ENCODE measurements at places on chromosomes 3 and 15.

DNA sequence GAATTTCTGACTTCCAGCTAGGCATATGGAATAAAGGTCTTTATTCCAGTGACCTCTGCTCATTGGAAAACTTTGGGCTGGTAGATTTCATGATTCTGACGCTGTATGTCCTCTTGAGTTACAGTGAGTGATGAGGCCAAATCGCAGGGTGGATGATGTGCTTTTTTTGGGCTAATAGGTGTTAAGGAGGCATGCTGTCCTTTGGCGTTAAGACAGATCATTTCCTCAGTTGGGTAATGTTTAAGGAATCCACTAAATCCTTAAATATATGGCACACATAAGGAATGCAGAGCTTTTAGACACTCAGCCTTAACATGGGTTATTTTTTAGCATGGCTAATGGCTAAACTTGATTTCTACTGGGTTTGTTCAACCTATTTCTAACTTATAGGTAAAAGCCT lies 87.9 kb downstream of the LPP start:
- peaks cover 23% of the 10 kb centered on the region for H3K4me1 ChIP-seq
- DNase-seq = no peak
- no peak overlapping the region for H3K4me3 ChIP-seq
- H3K27ac ChIP-seq = peak overlapping the region; percentile 69
- H3K36me3 ChIP-seq = no peaks in the 10 kb centered on the region
- no peaks in the 10 kb centered on the region for H3K27me3 ChIP-seq

DNA sequence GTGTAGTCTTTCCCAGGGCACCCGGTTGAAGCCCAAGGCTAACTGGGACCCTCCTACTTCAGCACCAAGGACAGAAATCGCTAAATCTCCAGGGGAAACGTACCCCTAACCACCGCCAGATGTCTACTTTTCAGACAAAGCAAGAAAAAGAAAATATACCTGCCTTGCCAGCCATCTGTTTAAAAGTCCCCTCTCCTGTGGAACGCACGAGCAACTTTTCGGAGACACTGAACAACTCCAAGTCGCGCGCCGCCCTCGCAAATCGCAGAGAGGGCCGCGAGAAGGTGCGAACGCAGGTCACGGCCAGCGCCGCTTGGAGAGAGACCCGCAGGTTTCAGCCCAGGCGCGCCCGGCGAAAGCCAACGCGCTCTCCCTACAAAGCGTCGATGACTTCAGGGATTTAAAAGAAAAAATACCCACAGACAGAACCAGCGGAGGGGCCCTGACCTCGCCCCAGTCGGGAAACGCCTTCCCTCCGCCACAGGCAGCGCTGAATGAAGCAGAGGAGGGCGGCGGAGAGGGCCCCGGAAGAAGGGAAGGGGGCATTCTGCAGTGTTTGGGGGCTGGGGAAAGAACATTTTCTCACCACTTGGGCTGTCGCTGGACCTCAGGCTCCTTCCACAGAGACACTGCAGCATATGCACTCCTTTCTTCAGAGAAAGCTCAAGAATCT lies 213.1 kb downstream of the FGF12 start:
- no peak for DNase-seq
- peaks cover 5% of the 10 kb centered on the region for H3K4me1 ChIP-seq
- H3K27me3 ChIP-seq = peaks cover 39% of the 10 kb centered on the region
- H3K27ac ChIP-seq = no peak overlapping the region
- no peak overlapping the region for H3K4me3 ChIP-seq

GRCh38 chr3:123159926-123160635 lies 41.7 kb upstream of the SEC22A start:
- H3K4me3 ChIP-seq = no peak overlapping the region
- H3K36me3 ChIP-seq = no peaks in the 10 kb centered on the region
- H3K27me3 ChIP-seq = no peaks in the 10 kb centered on the region
- no peak overlapping the region for H3K27ac ChIP-seq

DNA sequence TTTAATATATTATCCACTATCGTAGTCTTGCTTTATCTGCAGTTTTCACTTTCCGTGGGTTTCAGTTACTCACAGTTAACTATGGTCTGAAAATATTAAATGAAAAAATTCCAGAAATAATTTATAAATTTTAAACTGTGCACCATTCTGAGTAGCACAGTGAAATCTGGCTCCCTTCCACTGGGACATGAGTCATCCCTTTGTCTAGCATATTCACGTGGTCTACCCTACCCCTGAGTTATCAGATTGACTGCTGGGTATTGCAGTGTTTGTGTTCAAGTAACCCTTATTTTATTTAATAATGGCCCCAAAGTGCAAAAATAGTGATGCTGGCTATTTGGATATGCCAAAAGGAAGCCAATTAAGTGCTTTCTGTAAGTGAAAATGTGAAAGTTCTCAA lies 539.5 kb upstream of the AGTR1 start:
- no peak overlapping the region for H3K4me3 ChIP-seq
- H3K27me3 ChIP-seq = no peaks in the 10 kb centered on the region
- no peak overlapping the region for H3K27ac ChIP-seq

DNA sequence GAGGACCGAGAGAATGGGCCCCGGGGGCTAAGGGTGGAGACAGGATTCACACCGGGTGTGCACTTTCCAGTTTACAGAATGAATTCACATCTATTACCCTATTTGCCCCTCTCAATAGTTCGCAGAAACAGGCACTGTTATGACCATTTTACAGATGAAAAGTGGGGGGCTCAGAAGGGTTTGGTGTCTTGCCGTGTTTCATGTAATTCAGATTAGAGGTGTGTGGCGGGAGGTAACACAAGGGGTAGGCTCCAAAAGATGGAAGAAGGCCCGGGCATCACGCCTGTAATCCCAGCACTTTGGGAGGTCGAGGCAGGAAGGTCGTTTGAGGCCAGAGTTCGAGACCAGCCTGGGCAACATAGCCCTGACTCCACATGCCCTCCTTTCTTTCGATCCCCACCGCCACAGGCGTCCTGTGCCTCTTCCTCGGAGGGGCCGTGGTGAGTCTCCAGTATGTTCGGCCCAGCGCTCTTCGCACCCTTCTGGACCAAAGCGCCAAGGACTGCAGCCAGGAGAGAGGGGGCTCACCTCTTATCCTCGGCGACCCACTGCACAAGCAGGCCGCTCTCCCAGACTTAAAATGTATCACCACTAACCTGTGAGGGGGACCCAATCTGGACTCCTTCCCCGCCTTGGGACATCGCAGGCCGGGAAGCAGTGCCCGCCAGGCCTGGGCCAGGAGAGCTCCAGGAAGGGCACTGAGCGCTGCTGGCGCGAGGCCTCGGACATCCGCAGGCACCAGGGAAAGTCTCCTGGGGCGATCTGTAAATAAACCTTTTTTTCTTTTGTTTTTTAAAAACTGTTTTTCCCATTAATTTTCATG lies 3.4 kb downstream of the DUOXA2 start:
- peak overlapping the region; percentile 43 for H3K4me3 ChIP-seq
- no peaks in the 10 kb centered on the region for H3K36me3 ChIP-seq
- no peak for DNase-seq
- no peak overlapping the region for H3K27ac ChIP-seq
- H3K4me1 ChIP-seq = peaks cover 44% of the 10 kb centered on the region

GRCh38 chr15:66573719-66574595 lies 8.2 kb upstream of the LCTL start:
- H3K4me1 ChIP-seq = peaks cover 3% of the 10 kb centered on the region
- no peaks in the 10 kb centered on the region for H3K36me3 ChIP-seq
- H3K27me3 ChIP-seq = no peaks in the 10 kb centered on the region
- no peak for DNase-seq

DNA sequence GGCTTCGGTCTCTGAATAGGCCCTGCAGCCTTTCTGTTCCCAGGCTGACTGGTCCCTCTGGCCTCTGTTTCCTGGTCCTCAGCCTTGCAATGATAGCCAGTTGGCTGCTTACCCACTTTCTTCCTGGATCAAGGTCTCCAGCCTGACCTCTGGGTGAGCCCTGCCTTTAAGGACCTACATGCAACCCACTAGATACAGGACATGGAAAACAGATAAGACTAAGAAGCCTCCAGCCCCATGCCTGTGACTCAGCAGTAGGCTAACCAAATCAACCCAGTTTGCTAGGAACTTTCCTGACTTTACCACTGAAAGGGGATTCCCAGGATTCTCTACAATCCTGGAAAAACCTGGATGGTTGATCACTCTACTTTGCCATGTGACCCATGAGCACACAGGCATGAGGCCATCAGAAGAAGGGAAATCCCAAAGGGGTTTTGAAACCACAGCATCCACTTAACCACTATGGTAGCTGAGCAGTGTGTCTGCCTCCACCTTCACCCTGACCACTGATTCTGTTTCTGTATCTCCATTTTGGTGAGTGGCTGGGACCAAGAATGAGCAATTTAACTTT lies 188.1 kb downstream of the CHST2 start:
- no peak for DNase-seq
- no peaks in the 10 kb centered on the region for H3K4me1 ChIP-seq
- H3K36me3 ChIP-seq = no peaks in the 10 kb centered on the region
- no peak overlapping the region for H3K4me3 ChIP-seq
- H3K27ac ChIP-seq = no peak overlapping the region

DNA sequence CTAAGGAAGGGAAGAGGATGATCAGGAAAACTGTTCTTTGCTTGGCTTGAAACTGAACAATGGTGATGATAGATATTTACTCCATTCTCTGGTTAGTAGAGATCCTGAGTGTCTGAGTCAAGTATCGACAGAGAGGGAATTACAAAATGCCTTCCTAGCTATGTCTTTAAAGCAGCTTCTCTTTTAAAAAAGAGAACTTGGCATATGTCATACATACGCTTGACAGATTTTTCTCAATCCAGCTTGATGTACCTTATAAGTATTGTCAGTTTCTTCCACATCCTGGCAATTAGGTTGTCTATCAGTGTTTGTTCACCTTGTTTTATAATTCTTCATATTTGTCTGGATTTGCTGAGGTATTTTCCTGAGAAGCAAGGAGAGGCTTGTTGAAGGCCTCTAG lies 5.0 kb upstream of the EPHB1 start:
- H3K27ac ChIP-seq = no peak overlapping the region
- H3K4me1 ChIP-seq = no peaks in the 10 kb centered on the region
- no peaks in the 10 kb centered on the region for H3K36me3 ChIP-seq
- no peak for DNase-seq
- no peak overlapping the region for H3K4me3 ChIP-seq

DNA sequence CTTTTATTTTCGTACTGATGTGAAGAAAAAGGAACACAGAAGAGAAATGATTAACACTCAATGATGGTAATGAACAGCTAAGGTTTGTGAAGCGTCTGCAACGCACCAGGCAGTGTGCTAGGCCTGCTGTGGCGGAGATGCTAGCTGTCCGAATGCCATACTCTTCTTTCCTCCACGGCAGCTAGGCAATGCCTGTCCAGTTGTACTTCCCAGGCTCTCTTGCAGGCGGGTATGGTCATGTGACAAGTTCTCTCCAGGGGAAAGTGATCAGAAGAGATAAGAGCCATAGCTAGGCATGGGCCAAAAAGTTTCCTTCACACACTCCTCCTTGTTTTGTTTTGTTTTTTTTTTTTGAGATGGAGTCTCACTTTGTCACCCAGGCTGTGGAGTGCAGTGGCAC lies 6.7 kb downstream of the TADA3 start:
- no peaks in the 10 kb centered on the region for H3K27me3 ChIP-seq
- no peaks in the 10 kb centered on the region for H3K4me1 ChIP-seq
- H3K4me3 ChIP-seq = no peak overlapping the region
- H3K36me3 ChIP-seq = peaks cover 100% of the 10 kb centered on the region
- no peak for DNase-seq

DNA sequence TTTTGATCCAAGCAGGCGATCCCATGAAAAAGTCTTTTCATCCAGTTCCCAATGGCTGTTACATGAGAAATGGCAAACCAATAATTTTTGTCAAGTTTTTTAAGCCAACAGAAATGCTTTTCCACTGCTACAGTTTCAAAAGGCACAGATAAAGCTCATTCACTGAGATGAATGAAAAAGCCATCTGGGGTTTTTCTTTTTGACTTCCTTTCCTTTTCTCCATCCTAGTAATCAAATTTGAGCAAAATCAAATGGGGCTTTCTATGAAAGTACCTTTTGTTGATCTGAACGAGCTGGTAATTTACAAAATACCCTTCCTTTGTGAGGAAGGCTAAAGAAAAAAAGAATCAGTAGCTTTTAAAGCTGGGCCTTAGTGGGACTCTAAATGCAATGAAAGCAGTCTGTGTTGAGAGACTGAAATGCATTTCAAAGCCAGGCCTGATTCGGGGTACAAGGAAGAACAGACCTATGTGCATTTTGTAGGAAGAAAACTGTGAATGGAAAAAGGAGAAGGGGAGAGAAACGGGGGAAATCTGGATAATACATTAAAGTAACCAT lies 185.2 kb upstream of the DNAJC19 start:
- H3K4me3 ChIP-seq = no peak overlapping the region
- H3K4me1 ChIP-seq = no peaks in the 10 kb centered on the region
- DNase-seq = no peak

DNA sequence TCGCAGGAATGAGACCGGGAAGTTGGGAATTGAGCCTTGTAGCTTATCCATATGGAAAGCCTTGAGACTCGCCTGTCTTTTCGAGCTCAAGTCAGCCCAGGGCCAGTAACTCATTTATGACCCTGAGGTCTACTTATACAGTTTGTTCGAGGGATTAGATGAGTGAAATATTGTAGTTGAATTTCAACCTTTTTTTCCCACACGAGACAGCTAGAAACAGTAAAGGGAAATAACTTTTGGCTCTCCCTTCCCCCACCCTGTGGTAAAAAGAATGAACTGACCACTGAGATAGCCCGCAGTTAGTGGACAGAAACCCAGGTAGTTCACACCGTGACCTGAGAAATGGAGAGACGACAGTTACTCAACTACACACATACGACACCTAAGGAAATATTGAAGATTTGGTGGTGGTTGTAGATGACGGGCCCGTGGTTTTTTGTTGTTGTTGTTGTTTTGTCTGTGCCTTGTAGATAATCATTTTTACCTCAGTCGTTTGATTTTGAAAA lies 841 bp downstream of the EIF3J start:
- no peak for DNase-seq
- no peaks in the 10 kb centered on the region for H3K27me3 ChIP-seq
- H3K4me1 ChIP-seq = no peaks in the 10 kb centered on the region
- H3K36me3 ChIP-seq = peaks cover 19% of the 10 kb centered on the region
- H3K27ac ChIP-seq = peak overlapping the region; percentile 98
- H3K4me3 ChIP-seq = peak overlapping the region; percentile 88

GRCh38 chr3:134136604-134137003 lies 106.9 kb upstream of the SLCO2A1 start:
- peaks cover 14% of the 10 kb centered on the region for H3K36me3 ChIP-seq
- no peaks in the 10 kb centered on the region for H3K4me1 ChIP-seq
- H3K27me3 ChIP-seq = no peaks in the 10 kb centered on the region
- no peak overlapping the region for H3K27ac ChIP-seq
- DNase-seq = no peak

- H3K4me1 ChIP-seq = peaks cover 7% of the 10 kb centered on the region
- no peaks in the 10 kb centered on the region for H3K36me3 ChIP-seq
- no peaks in the 10 kb centered on the region for H3K27me3 ChIP-seq
- H3K4me3 ChIP-seq = no peak overlapping the region
- no peak for DNase-seq
These were observed 19.9 kb downstream of the SLC6A6 start for GRCh38 chr3:14422016-14422963.

GRCh38 chr15:40082195-40082883 lies 26.3 kb downstream of the BMF start:
- H3K4me1 ChIP-seq = peaks cover 45% of the 10 kb centered on the region
- no peaks in the 10 kb centered on the region for H3K36me3 ChIP-seq
- peak overlapping the region; percentile 79 for H3K27ac ChIP-seq
- no peaks in the 10 kb centered on the region for H3K27me3 ChIP-seq

Measured in tibial nerve (tissue), 4 donors.